ENCODE measurements at places on chromosomes 7 and 10.
A peak's percentile ranks its signal among the peaks of the same experiment; 100 is the strongest.

- no peak for DNase-seq
Measured at GRCh38 chr10:77533887-77534278, 103.7 kb downstream of the KCNMA1 start.

- no peak for DNase-seq
Measured at GRCh38 chr7:134031835-134032617, 95.1 kb upstream of the LRGUK start.

- DNase-seq: no peak
Measured at GRCh38 chr10:84204122-84204521, 9.8 kb downstream of the CDHR1 start.

DNA sequence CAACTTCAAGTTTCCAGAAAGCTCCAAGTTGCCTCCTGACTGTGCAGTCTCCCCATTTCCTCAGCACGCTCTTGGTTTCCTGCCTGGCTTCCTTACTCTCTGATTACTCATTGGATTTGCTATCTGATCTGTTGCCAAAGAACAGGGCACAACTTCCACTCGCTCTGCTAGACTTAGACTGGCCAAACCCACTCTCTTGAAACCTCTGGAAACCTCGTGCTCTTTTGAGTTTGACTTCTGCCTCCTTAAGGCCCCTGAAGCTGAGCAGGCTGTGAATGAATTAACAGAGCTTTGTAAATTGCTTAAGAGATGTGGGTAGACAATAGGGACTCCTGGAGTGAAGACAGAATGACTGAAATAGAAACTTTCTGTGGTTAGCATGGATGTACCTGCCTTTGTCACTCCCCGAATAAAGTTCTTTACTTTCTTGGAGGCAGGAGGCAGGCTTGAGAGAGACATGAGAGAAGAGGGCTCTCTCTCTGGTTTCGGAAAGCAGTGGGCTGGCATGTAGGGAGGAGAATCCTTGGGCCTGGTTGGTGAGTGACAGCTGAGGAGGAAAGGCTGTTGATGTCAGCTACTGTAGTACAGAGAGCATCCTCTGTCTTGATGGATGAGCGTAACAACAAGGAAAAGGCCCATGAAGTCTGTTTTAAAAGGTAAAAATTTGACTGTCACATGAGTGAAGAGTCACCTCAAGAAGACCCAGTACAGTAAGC lies 70.8 kb downstream of the CHN2 start:
- DNase-seq: no peak

DNA sequence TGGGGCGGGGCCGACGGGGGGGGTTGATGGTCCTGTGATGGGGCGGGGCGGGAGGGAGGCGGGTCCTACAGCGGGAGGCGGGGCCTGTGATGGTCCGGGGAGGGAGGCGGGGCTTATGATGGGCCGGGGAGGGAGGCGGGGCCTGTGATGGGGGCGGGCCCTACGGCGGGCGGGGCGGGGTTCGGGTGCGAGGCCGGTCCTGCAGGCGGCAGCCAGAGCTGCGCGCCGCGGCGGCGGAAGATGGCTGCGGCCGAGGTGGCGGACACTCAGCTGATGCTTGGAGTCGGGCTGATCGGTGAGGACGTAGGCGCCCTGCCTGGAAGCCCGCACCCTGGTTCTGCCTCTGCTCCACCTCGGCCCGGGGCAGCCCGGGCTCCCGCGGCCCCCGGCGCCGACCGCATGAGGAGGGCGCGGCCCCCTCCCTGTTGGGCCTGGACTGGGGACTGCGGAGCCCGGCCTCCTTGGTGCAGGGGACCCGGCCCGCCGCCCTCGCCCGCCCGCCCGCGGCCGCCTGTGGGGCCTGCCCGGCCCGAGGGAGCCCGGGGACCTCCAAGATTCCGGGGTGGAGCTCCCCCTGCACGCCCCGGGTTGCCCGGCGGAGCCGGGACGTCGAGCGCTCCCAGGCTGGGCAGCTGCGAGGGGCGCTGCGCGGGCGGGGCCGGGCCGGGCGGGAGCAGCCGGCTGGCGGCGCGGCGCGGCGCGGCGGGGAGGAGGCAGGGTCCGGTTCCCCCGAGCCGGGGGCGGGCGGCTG lies at the start of gene DENND10:
Gene DENND10, plus strand, starts transcription at position 211 of the 751 bp plus-strand sequence. Its CDS starts 30 bp downstream, at position 241.
- peak; percentile 34 for DNase-seq

DNA sequence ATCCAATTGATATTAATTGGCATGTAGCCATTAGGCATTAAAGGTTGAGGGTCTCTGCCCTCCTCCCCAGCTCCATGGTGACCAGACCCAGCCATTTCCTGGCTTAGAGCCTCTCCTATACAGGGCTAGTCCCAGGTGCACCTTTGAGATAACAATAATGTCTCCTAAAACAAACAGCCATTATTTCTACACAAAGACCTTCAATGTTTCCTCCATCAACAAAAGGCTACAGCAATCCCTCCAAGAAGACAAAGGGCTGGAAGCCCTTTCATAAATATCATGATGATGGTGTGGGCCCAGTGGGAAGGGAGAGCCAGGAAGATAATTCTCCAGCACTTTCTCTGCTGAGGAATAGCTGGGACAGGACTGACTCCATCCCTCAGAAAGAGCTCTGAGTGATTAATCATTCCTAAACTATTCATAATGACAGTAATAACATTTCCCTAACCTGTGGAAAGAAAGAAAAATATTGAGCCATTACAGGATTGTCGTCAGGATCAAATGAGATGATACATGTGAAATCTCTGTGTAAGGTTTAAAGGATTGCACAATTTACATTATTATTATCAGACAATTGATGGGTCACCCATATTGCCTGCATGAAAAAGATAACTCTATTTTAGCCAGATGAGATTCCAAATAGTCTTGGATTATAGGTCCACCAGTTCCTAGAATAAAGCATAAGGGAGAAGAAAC lies 10.2 kb downstream of the PKD2L1 start:
- DNase-seq: no peak

GRCh38 chr10:95350219-95350829 lies 59.5 kb upstream of the PDLIM1 start:
- no peak for DNase-seq

DNA sequence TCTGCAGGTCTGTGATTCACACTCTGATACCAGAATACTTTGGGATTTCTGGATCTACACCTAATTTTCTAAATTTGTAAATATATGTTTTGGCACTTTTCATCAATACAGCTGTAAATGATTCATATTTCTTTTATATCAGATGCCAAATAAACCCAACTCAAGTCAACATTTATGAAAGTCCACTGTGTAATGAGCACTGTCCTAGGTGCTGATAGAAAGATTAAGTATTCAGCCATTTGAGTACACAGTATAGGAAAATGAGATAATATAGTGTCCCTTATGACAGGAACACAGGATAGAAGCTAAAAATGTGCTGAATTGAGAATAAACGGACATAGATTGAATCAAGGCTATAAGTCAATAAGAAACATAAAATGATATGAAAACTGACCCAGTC lies 6.4 kb downstream of the ANXA7 start:
- no peak for DNase-seq

DNA sequence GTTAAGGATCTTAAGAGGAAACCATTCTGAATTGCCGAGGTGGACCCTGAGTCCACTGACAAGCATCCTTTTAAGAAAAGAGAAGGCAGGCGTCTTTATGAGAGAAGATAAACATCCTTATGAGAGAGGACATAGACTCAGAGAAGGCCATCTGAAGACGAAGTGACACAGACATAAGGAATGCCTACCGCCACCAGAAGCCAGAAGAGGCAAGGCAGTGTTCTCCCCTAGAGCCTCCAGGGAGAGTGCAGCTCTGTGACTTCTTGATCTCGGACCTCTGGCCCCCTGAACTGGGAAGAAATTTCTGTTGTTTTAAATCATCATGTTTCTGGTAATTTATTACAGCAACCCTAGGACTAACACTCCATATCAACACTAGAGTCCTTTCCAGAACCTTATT lies 25.2 kb upstream of the ING3 start:
- no peak for DNase-seq

DNA sequence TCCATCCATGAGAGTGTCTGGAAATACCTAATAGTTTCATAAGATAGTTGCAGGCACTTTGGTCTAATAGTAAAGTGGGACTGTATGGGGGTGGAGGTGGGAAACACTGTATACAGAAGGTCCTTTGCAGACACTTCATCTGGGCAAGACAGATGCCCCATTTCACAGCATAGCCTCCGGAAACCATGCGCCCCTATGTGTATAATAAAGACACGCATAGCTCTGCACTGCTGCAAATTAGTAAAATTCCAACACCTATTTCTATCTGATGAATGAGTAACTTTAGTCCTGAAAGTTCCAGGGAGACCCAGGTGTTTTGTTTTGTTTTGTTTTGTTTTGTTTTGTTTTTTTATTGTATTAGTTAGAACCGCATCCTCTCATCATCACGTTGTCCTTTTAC lies 187.1 kb downstream of the CREB5 start:
- no peak for DNase-seq

GRCh38 chr10:51124852-51125251 lies 50.6 kb downstream of the PRKG1 start:
- no peak for DNase-seq

DNA sequence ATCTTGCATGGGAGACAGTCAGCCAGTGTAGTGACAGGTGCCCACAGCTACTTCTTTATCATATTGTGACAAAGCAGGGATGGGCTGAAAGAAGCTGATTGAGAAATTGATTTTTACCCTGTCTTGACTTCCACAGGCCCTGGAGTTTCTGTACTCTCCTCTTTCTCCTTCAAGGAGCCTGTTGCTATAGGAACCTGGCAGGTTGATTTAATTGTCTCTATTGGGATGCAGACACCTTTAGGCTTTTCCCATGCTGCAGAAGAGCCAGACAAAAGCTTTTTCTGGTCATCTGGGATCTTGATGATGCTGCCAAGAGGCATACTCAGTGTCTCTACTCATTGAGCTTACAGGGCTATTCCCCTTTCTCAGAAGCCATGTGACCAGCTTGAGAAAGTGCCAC lies 754.8 kb downstream of the KCNMA1 start:
- DNase-seq: no peak

DNA sequence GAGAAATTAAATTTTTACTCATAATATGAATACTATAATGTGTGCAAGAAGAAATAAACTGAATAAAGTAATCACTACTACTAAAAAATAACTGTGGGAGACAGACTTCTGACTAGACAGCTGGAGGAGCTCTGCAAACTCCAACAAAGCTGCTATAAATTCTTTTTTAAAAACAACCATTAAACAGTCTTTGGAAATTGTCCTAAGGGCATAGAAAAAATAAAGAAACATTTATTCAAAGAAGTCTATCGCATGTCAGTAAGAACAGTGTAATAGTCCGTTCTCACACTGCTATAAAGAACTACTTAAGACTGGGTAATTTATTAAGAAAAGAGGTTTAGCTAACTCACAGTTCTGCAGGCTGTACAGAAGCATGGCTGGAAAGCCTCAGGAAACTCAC lies 56.0 kb downstream of the ZPBP start:
- no peak for DNase-seq

GRCh38 chr7:25124465-25125136 lies 459 bp downstream of the CYCS start:
- no peak for DNase-seq

GRCh38 chr10:11146402-11147171 lies 128.9 kb downstream of the CELF2 start:
- DNase-seq: no peak

GRCh38 chr7:123122916-123123315 lies 76.9 kb downstream of the SLC13A1 start:
- DNase-seq: no peak

DNA sequence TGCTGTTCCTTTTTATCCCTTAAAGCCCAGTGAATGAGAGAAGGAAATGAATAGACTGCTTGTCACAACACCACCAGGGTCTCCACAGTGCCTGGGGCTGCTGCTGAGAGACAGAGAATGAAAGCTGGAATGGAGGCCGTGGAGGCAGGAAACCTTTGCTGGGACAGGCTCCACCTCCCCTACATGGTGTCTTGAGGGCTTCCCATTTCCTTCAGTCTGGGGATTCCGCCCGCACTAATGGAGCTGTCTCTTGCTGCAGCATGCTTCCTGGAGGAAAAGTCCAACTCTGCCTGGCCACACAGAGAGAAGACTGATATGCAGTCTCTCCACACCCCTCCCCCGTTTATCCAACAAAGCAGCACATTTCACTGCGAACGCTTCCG lies 54.5 kb downstream of the LRRC4 start:
- DNase-seq: no peak

GRCh38 chr10:17059197-17059688 lies 70.4 kb downstream of the CUBN start:
- DNase-seq: no peak

GRCh38 chr10:75911426-75911825 lies 480.0 kb downstream of the LRMDA start:
- DNase-seq: no peak

DNA sequence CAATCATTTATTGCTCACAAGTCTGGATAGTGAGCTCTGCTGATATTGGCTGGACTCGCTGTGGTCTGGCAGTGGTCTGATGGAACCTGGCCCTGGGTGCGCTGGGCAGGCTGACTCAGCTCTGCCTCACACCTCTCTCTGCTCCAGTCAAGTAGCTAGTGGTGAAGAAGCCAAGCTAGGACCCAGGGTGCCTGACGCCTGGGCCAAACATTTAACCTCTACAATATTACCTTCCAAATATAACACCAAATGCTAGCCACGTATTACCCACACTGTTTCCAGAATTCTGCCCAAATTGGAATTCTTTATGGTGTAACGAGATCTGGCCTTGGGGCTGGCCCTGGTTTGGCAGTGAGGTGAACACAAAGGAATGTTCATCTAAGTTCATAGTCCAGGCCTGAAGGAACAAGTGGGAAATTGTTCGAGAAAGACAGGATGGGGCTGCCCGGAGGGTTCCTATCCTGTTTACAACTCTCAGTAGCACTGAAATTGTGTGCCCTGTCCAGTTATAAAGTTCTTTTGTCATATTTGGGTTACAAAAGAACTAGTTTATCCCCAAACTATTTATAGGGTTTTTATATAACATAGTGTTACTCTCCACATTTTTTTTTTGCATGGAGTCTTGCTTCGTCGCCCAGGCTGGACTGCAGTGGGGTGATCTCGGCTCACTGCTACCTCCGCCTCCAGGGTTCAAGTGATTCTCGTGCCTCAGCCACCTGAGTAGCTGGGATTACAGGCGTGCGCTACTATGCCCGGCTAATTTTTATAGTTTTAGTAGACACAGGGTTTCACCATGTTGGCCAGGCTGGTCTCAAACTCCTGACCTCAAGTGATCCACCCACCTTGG lies 16.3 kb downstream of the OR2AE1 start:
- DNase-seq: no peak

Data from bone marrow (tissue), 2 donors.